Aorta (tissue), 5 donors: ENCODE measurements at places on chromosomes 1 and 21.

- DNase-seq = no peak
Observed at GRCh38 chr1:107430540-107431228, 289.8 kb downstream of the NTNG1 start.

DNA sequence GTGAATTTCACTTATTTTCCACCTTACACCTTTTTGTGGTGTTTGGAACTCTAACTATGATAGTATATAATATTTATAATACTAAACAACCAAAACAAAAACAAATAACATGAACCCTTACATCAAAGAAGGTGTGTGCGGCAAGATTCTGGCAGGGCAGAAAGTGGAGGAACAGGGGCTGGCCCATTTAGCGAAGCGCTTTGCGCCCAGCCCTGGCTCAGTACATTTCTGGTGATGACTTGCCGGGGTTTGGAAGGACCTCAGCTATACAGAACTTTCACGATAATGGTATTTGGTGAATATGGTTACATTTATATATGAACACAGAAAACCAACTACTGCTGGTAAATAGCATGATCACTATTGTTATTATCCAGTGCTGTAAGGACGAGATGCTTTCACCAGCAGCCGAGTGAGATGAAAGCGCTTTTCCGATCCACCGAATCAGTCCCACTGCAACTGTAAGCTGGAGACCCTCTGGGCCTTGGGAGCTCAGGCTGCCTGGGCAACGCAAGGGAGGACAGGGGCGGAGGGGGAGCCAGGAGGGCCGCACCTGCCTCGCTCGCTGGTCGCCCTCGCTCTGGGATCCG lies 63.9 kb downstream of the CD247 start:
- no peak for DNase-seq

- no peak for DNase-seq
Observed at GRCh38 chr1:17970757-17971156, 136.8 kb upstream of the IGSF21 start.

DNA sequence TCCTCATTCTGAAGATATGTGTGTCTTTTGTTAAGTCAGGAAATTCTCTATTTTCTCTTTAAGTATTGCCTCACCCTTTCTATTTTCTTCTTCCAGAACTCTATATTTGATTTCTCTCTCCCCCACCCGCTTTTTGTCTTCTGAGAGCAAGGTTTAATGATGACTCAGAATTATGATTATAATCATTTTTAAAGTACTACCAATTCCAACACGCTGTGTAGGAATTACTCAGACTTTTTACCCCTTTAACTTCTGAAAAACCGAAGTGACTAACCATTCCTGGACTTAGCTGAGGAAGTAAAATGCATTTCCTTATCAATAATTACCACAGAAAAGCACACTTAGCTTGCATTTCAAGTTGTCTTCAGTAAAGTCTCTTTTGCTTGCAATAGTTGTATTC lies 20.8 kb upstream of the SCYL3 start:
- DNase-seq = no peak

- DNase-seq = no peak
Observed at GRCh38 chr1:221166559-221167318, 287.5 kb downstream of the HLX start.

GRCh38 chr21:38773099-38774061 lies 32.3 kb upstream of the ETS2 start:
- DNase-seq = peak; percentile 83

- no peak for DNase-seq
Observed at GRCh38 chr21:38842079-38842478, 36.4 kb downstream of the ETS2 start.
